ENCODE measurements at places on chromosomes 4 and X. TPM values are rescaled to one million over a fixed set of nuclear protein-coding genes. Genes with fewer than 3 reads are reported as not detected.

GRCh38 chr4:174215961-174216680, 67.3 kb downstream of the FBXO8 start:
- H3K27me3 ChIP-seq = peaks cover 87% of the 10 kb centered on the region
- peaks cover 37% of the 10 kb centered on the region for H3K4me1 ChIP-seq
- no peaks in the 10 kb centered on the region for H3K36me3 ChIP-seq
- no peak overlapping the region for H3K27ac ChIP-seq
- no peak for DNase-seq
- H3K4me3 ChIP-seq = peak overlapping the region; percentile 11

DNA sequence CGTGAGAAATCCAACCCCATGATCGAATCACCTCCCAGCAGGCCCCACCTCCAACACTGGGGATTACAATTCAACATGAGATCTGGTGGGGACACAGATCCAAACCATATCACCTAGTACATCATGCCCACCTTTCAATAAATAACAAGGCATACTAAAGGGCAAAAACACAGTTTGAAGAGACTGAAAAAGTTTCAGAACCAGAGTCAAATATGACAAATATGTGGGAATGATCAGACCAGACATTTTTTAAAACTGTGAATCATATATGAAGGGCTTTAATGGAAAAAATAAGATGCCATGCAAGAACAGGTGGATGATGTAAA, 167.3 kb downstream of the CAMK2D start:
- no peaks in the 10 kb centered on the region for H3K27me3 ChIP-seq
- peaks cover 14% of the 10 kb centered on the region for H3K4me1 ChIP-seq
- H3K27ac ChIP-seq = no peak overlapping the region
- peaks cover 53% of the 10 kb centered on the region for H3K36me3 ChIP-seq
- DNase-seq = no peak
- H3K4me3 ChIP-seq = no peak overlapping the region

- no peak for DNase-seq
- peak overlapping the region; percentile 96 for H3K27ac ChIP-seq
- peaks cover 28% of the 10 kb centered on the region for H3K4me1 ChIP-seq
- peaks cover 20% of the 10 kb centered on the region for H3K36me3 ChIP-seq
- no peaks in the 10 kb centered on the region for H3K27me3 ChIP-seq
- H3K4me3 ChIP-seq = peak overlapping the region; percentile 89
These were observed 481 bp downstream of the UTP3 start for GRCh38 chr4:70688795-70689231.

GRCh38 chrX:153412746-153413720, 1.8 kb downstream of the ZFP92 start:
- no peak overlapping the region for H3K27ac ChIP-seq
- H3K4me1 ChIP-seq = peaks cover 7% of the 10 kb centered on the region
- DNase-seq = no peak
- peaks cover 3% of the 10 kb centered on the region for H3K27me3 ChIP-seq
- no peaks in the 10 kb centered on the region for H3K36me3 ChIP-seq

GRCh38 chr4:187016101-187016500, 292.4 kb upstream of the FAT1 start:
- H3K27me3 ChIP-seq = no peaks in the 10 kb centered on the region
- no peak for DNase-seq
- no peaks in the 10 kb centered on the region for H3K4me1 ChIP-seq
- H3K27ac ChIP-seq = no peak overlapping the region
- no peaks in the 10 kb centered on the region for H3K36me3 ChIP-seq

- H3K4me1 ChIP-seq = peaks cover 1% of the 10 kb centered on the region
- peaks cover 25% of the 10 kb centered on the region for H3K27me3 ChIP-seq
- H3K4me3 ChIP-seq = no peak within 1 kb of the TSS
- DNase-seq = no peak
These were observed at the start of gene GABRQ for GRCh38 chrX:152637649-152638442. TSS of gene GABRQ (plus strand) at chrX:152637895. CDS start at chrX:152638203, 308 bp downstream.

DNA sequence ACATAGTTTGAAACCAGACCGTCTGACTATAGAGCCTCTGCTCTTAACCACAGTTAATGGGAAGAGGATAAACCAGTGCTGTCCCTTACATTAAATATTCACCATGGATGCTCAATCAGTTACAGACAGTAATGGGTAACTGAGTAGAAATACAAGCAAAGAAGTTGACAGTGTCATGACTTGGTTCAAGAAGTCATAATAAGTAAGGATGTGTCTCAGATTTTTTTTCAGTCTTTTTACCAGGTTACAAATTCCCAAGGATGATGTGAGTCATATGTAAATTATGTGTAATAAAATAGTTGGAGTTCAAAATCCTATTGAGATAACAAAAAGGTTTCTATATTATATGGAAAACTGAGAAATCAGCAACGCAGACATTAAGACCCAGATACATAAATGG, 31.1 kb downstream of the ZCCHC4 start:
- peaks cover 18% of the 10 kb centered on the region for H3K36me3 ChIP-seq
- no peak overlapping the region for H3K27ac ChIP-seq
- H3K27me3 ChIP-seq = no peaks in the 10 kb centered on the region
- H3K4me1 ChIP-seq = peaks cover 4% of the 10 kb centered on the region

- DNase-seq = no peak
- H3K27me3 ChIP-seq = no peaks in the 10 kb centered on the region
- H3K4me3 ChIP-seq = no peak overlapping the region
- H3K4me1 ChIP-seq = no peaks in the 10 kb centered on the region
- no peaks in the 10 kb centered on the region for H3K36me3 ChIP-seq
These were observed 173.2 kb upstream of the TECRL start for GRCh38 chr4:64582492-64582891.

GRCh38 chr4:138222046-138222445, 20.1 kb downstream of the SLC7A11 start:
- no peak overlapping the region for H3K27ac ChIP-seq
- no peak for DNase-seq
- no peak overlapping the region for H3K4me3 ChIP-seq
- no peaks in the 10 kb centered on the region for H3K36me3 ChIP-seq

GRCh38 chrX:34275699-34276098, 143.6 kb upstream of the FAM47A start:
- H3K36me3 ChIP-seq = no peaks in the 10 kb centered on the region
- no peak overlapping the region for H3K4me3 ChIP-seq
- no peak for DNase-seq

- H3K27ac ChIP-seq = no peak overlapping the region
- H3K27me3 ChIP-seq = no peaks in the 10 kb centered on the region
- H3K4me3 ChIP-seq = no peak overlapping the region
- DNase-seq = no peak
These were observed 36.1 kb upstream of the DOCK11 start for GRCh38 chrX:118459494-118459893.

- peaks cover 3% of the 10 kb centered on the region for H3K36me3 ChIP-seq
- no peak for DNase-seq
- peak overlapping the region; percentile 57 for H3K4me3 ChIP-seq
- peaks cover 28% of the 10 kb centered on the region for H3K4me1 ChIP-seq
These were observed 28.9 kb downstream of the PDK3 start for GRCh38 chrX:24493740-24494581.

DNA sequence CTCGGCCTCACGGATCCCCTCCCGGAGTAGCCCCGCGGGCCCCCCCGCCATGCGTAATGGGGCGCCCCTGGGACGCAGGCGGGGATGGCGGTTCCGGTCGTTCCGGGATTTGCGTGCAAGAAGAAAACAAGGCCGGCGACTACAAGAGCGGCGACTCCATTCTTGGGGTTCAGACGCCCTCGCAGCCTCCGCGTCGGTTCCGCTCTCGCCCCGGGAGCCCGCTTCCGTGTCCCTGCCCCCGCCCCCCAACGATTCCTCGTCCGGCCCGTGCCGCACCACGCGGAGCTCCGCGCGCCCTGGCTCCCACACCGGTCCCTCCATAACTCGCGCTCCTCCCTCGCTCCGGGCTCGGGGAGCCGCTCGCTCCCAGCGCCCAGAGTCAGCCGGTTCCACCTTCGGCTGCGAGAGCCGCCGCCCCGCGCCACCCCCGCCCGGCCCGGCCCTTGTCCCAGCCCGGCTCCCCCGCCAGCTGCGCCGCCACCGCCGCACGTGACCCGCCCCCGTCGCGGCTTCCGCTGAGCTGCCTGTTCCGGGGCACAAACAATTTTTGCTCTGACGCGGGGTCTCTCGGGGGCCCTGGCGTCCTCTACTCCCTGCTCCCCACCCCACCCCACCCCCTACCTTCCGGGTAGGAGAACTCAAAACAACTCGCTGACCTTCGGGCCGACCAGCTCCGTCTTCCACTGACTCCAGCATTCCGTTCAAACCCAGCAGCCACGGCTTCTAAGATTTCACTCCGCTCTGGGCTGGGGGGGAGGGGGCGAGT, 78.8 kb upstream of the BCOR start:
- H3K36me3 ChIP-seq = no peaks in the 10 kb centered on the region
- H3K4me1 ChIP-seq = peaks cover 24% of the 10 kb centered on the region
- no peaks in the 10 kb centered on the region for H3K27me3 ChIP-seq
- DNase-seq = peak; percentile 82

- peaks cover 7% of the 10 kb centered on the region for H3K27me3 ChIP-seq
- no peak for DNase-seq
- no peak overlapping the region for H3K27ac ChIP-seq
- H3K4me3 ChIP-seq = no peak overlapping the region
These were observed 23.1 kb upstream of the PROM1 start for GRCh38 chr4:16106956-16107355.

DNA sequence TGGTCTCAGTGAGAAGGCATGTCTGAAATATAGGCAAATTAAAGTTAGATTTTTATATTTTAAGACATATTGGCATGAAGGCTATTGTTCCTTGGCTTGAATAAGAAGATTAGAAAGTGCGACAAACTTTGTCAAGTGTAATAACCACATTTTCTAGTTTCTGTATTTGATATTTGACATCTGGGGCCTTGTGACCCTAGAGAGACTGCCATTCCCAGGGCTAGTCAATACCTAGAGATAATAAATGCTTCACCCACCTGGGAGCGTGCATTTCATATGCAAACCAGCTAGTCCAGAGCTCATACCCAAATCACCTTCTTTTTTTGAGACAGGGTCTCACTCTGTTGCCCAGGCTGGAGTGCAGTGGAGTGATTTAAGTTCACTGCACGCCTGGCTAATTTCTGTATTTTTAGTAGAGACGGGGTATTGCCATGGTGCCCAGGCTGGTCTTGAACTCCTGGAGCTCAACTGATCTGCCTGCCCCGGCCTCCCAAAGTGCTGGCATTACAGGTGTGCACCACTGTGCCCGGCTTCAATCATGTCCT, 62.6 kb downstream of the COQ2 start:
- DNase-seq = no peak
- H3K27me3 ChIP-seq = no peaks in the 10 kb centered on the region
- H3K36me3 ChIP-seq = peaks cover 11% of the 10 kb centered on the region
- no peak overlapping the region for H3K4me3 ChIP-seq

DNA sequence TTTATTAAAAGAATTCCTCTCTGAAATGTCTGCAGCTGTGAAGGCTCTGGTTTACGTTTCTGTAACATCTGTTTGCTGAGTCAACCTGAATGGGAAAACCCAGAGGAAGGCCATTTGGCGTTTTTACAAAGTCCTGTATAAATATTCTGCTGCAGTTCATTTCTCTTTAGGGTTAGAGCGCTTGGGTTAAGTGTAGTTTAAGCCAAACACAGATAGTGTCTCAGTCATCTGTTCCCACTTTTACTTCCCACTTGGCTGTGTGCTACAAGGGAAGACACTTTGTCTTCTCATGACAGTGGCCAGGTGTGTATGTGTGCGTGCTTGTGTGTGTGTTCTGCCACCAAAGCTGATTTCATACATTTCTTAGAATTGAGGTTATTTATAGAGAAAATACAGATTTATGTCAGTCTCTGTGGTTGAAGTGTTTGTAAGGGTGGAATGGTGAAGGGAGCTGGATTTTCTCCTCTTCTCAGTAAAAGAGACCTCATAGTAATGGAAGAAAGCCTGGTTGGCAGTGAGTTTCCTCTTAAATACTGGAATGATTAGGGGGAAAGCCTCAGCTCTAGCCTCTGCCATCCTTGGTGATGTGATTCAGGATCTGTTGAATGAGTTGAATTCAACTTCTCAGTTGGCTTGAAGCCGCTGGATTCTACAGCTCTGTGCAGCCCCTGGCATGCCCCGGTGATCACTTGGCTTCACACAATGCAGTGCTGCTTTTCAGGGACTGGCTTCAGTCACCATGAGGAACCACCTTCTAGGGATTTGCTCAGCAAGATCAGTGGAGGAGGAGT, 50.6 kb downstream of the JADE1 start:
- no peak for DNase-seq
- peaks cover 40% of the 10 kb centered on the region for H3K4me1 ChIP-seq
- H3K36me3 ChIP-seq = peaks cover 36% of the 10 kb centered on the region
- H3K27me3 ChIP-seq = no peaks in the 10 kb centered on the region

GRCh38 chr4:43337707-43338106, 445.2 kb downstream of the GRXCR1 start:
- no peaks in the 10 kb centered on the region for H3K4me1 ChIP-seq
- H3K27ac ChIP-seq = no peak overlapping the region
- H3K36me3 ChIP-seq = no peaks in the 10 kb centered on the region
- no peak overlapping the region for H3K4me3 ChIP-seq
- no peaks in the 10 kb centered on the region for H3K27me3 ChIP-seq

- no peak overlapping the region for H3K27ac ChIP-seq
- no peak for DNase-seq
- no peak overlapping the region for H3K4me3 ChIP-seq
- no peaks in the 10 kb centered on the region for H3K4me1 ChIP-seq
- H3K27me3 ChIP-seq = no peaks in the 10 kb centered on the region
These were observed 341.6 kb downstream of the FSTL5 start for GRCh38 chr4:161822174-161822573.

- H3K36me3 ChIP-seq = no peaks in the 10 kb centered on the region
- no peaks in the 10 kb centered on the region for H3K4me1 ChIP-seq
- no peak overlapping the region for H3K27ac ChIP-seq
- H3K27me3 ChIP-seq = peaks cover 3% of the 10 kb centered on the region
These were observed 60.6 kb upstream of the AFAP1 start for GRCh38 chr4:8000247-8000646.

- H3K4me3 ChIP-seq = no peak overlapping the region
- no peaks in the 10 kb centered on the region for H3K36me3 ChIP-seq
- DNase-seq = no peak
- no peak overlapping the region for H3K27ac ChIP-seq
These were observed 67.1 kb upstream of the TRIM2 start for GRCh38 chr4:153137159-153137558.

DNA sequence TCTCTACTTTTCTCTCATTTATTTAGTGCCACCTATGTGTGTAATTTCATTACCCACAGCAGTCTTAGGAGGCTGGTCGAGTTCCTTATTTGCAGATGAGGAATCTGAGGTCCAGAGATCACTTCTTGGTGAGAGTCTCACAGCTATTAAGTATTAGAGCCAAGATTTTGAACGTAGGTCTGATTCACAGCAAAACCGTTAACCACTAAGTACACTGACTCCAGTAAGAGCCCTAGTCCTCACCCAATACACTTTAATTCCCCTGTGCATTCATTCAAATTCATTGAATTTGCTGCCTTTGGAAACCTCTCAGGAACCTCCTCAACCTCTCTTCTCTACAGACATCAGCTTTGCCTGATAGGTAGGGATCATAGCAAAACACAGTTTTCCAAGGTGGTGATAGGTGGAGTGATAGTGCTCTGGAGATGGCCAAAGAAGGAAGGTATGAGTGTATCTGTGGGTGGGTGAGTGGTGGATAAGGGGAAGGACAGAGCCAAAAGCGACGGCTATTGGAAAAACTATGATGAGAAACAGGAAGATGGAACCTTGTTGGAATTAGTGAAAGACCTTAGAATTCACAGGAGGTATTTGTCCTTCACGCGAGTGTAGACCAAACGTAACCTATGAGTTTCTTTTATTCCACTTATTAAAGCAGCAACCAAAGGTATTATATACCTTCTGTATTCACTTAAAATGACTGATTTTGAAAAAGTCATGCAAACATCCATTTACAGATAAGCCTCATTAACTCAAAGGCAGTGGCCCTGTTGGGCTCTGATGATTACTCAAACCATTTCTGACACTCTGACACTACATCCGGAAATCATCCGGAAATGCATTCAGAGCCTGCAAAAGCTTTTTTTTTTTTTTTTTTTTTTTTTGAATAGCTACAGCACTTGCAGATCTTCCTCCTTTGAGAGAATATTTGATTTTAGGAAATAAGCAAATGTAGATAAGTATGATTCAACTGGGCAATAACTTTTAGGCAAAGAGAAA, 6.3 kb downstream of the FMR1 start:
- peaks cover 32% of the 10 kb centered on the region for H3K4me1 ChIP-seq
- no peak for DNase-seq
- H3K27me3 ChIP-seq = no peaks in the 10 kb centered on the region

Gene ESX1
- total RNA-seq = not detected

All from activated naive CD8-positive, alpha-beta T cell treated with anti-CD3 and anti-CD28 coated beads, Interleukin-2, amount 10 ng/mL, durations not matched to agents 7 days and 5 days (primary cell).